Activated T-cell treated with anti-CD3 and anti-CD28 coated beads, Interleukin-2, amount 50 U/mL, for 24 hours (primary cell): ENCODE measurements at places on chromosomes 1 and 21.

DNA sequence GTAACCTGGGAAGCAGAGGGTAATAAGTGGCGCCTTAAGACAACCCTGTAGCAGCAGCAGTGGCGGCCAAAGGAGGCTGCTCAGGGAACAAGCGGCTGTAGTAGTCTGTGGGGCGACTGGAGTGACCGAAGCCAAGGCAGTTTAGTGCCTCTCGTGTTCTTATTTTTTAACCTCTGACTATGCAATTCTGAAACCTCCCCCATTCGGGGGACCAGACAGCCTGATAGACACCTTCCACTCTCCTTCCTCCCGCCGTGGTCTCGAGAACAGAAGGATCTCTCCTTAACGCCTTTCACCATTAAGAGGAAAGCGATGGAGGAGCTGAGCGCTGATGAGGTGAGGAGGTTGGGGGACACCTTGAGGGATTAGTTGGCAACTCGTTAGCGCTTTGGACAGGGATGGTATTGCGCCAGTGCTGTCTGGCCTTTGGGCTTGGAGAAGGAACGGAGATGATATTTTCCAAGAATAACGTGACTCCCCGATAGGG lies 644 bp downstream of the UBE4B start:
- DNase-seq: no peak

- DNase-seq: no peak
Measured at GRCh38 chr1:56331892-56332567, 247.3 kb downstream of the PLPP3 start.

DNA sequence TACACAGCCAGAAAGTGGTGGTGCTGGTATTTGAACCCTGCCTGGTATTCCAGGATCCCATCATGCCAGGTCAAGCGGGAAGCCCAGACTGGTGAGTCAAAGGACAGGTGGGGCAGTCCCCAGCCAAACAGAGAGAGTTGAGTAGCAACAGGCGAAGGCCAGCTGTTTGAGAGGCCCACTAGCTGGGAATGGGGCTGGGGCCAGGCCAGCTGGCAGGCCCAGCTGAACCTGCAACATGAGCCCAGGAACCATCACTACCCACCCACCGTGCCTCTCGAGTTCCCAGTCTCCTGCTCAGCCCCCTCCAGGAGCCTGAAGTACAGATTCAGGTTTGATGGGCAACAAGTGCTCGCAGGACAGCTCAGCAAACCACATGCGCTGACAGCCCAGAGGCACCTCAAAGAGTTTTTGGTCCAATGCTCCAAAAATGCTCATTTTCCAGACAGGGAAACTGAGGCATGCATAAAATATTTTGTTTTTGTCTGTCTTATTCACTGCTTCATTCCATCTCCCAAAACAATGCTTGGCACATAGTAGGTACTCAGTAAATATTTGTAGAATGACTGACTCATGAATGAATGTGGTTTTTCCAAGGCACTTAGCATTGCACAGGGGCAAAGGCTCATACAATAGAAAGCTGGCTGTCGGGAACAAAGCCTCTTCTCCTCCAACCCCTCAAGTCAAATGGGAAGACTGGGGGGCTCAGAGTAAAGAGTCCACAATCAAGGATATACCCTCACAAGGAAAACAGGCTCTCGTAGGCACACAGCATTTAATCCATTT lies 42.5 kb upstream of the CLIC4 start:
- no peak for DNase-seq

DNA sequence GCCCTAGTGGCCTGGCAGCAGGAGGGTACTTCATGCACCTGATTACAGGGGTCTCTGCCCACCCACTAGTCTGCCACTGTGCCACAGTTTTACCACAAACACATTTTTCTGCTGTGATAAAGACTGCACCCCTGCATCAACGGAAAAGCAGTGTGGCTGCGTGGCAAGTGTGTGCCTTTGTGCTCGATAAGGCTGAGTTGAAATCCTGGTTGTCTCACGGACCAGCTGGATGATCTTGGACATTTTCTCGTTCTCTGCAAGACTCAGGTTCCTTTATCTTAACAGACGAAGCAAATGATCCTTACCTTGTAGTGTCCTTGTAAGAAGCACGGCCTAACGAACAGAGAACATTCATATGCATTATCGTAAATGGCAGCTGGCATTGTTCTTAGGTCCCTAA lies 10.2 kb downstream of the GRHL3 start:
- no peak for DNase-seq

DNA sequence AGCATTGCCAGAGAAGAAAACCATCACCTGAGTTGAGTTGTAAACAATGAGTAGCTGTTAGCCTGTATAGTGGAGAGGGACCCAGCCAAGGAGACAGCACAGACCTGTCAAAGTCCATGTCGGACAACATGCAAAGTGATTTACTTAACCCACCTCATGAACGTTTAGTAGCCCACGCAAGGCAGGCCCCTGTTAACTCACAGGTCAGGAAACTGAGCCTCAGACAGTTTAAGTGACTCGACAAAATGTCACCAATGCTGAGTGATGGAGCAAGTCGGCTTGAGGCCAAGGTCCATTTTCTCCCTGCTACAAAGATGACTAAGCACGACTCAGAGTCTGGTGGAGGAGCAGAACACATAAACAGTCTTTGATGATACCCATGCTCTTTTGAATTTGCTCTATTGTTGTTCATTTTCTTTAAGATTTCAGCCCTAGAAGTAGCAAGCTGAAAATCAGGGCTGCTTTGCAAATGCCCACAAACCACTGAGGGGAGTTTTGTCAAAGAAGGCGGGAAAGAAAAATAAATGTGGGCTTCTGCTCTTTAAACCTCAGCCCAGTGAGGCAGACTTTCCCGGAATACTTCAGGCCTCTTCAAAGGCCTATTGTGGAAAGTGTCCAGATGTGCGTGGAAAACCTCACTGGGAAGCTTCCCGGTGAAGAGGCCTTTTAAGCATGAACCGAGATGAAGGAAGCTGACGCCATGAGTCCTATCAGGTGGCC lies 83.8 kb upstream of the HOOK1 start:
- DNase-seq: no peak

DNA sequence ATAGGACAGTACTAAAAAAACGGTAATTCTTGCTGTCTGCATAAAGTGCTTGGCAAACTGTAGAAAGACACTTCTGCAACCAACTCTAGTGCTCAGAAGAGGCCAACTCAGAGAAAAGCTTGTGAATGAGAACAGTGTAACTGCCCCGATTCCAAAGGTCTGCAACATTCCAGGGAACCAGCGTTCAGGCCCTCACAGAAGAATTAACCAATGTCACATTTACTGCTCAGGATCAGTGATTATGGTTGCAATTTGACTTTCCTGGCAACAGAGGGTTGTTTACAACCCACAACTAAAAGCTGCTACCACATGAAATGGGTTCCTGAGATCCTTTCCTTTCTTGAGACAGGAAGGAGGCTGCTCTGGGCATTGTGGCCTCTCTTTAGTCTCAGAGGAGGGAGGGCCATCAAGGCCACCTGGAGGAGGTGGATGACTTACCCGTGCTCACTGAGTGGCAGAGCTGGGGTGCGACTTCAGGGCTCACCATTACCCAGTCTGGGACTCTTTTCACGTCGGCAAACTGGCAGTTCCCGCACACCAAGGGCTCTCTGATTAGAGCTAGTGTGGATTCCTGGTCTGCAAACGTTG lies 15.3 kb downstream of the SRSF4 start:
- DNase-seq: no peak
